ENCODE measurements at places on chromosomes 7 and 10.

DNA sequence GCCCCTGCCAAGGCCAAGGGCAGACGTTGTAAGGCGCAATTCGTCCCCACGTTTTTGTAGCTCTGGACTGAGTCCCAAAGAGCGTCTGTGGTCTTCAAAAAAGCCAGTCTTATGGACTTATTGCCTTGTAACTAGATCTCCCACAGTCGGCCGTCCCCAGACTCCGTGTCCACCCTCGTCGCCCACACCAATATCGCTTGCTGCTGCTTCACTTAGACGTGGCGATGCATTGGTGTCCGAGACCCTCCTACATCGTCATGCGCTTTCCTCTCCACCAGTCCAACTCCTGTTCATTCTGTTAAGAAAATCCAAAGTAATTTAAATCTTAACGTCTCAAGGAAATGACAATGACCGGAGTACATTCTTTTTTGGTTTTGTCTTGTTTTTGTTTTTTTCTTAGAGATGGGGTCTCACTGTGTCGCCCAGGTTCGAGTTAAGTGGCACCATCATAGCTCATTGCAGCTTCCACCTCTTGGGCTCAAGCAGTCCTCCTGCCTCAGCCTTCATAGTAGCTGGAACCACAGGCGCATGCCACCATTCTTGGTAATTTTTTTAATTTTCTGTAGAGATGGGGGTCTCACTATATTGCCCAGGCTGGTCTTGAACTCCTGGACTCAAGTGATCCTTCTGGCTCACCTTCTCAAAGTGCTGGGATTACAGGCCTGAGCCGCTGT is 851 bp downstream of the KIFBP start:
- peak; percentile 22 for DNase-seq

- DNase-seq = no peak
Measured at GRCh38 chr7:97601931-97602457, 129.9 kb upstream of the TAC1 start.

DNA sequence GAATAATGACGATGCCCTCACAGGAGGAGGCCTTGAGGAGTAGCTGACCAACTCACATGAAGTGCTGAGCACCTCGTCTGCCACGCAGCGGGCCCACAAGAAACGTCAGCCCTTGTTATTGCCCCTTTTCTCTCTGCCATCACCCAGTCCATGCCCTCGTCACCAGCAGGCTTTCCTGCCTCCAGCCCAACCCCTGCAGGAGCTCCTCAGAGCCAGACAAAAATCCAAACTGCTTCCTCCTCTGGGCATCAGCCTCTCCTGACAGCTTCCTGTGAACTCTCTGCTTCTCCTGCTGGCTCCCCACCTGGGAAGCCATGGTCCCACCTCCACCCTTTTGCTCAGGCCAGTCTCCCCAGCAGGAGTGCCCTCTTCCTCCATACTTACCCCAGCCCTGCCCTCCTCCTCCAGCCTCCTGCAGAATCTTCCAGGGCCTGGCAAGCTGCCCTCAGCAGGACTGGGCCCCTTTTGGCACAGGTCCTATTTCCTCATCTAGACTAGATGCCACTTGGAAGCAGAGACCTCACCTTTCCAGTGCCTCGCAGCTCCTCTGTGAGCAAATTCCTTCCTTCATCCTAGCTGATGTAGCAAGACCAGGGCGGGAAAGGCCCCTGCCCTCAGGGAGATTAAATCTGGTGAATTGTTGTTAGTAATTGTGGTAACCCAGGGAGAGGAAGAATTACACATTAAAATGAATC is 115.1 kb downstream of the C10orf105 start:
- DNase-seq = no peak

DNA sequence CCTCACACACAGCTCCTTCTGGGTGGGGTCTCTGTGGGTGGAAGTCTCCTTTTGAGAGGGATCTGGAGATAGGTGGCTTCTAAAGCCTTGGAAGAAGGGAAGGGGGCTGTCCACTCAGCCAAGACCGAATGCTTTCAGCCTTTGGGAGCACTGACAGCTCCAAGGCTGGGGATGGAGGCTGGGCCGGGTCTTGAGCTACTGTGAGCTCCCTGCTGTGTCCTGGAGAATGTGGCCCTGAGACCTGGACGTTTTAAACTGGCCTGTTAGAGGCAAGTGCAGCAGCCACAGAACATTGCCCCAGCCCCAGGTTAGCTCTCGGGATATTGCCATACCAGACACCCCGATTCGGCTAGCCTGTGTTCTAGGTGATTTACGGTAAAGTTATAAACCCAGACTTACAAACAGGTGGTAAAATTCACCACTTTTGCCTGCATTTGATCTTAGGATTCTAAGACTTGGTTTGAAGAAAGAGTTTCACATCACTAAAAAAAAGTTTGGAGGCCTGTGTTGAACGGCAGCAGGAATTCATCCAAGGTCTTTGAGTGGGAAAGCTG is 548.5 kb upstream of the FOXK1 start:
- no peak for DNase-seq

DNA sequence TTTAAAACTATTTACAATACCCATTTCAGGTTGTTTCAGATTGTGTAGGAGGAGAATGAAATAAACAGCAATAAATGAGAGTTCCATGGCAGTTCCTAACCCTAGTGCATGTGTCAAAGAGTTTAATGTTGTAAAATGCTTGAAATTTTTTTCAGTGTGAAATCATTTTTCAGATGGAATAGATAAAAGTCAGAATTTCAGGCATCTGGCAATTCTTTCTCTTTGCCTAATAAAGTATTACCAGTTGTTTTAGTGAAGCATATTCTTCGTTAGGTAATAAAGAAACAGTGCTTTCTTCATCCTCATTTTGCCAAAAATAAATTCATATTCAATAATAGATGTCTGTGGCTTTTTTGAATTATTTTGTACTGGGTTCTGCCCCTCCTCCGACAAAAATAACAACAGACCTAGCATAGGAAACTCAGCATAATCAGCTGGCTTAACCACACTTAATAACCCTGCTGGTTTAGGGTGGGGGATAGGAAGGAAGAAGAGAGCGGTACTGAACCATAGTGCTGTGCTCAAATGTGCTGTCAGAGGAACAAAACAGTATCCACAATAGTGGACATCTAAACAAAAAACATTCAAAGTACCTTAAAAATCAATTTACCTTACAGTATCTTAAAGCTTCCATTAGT is 39.1 kb downstream of the MINDY3 start:
- DNase-seq = no peak

DNA sequence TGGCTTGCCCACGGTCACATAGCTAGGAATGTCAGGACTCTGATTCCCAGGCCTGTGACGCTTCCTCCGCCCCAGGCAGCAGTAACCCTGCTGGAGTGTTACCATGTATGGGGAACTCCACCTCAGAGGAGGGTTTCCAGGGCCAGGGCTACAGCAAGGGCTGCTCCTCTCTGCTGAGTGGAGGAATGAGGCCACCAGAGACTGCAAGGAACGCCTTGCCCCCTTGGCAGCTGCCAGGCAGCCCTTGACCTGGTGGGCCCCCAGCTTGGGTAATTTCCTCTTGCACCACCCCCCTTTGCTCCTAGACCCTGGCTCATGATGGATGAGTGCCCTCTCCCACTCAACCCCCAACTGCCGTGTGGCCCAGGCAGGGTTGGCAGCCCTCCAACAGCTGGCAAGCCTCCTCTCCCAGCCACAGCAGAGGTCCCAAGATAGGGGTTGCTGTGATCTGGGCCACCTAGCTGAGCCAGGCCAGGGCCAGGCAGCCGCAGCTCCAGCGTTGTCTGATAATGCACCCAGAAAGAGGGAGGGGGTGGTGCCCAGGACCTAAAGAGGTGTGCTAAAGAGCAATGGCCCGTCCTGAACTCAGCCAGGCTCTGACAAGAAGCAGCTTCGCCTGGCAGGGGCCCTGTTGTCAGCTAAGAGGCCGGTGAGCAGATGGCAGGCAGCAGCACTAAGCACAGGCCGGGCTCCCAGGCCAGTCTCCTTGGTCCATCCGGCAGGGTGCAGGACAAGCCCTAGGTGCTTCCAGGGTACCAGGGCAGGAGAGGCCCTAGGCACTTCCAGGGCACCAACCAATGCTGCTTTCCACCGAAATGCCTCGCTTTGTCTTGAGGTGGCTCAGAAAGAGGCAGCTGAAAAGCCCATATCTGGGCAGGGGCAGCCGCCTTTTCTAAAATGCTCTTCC is 35.4 kb downstream of the DRGX start:
- DNase-seq = no peak

DNA sequence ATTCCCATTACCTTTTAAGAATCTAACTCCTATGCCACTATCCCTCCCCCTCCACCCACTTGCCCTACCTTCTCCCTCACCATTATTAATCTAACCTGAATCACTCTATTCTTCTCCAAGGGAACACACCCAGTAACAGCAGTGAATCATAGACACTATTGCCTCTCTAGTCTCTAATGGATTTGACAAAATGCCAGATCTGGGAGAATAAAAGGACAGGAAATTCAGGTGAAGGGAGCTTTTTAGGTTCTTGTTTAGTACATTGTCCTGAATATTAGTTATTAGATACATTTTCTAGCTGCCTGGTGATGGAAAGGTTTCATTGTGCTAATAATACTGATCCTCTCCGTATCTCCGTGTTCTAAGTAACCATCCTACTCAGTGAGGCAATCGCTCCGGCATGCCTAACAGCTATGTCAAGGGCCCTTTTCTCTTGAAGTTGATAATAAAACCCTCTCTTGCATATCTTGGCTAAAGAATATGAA is 4.1 kb upstream of the SFR1 start:
- no peak for DNase-seq

GRCh38 chr7:34825221-34825620 is 167.2 kb downstream of the NPSR1 start:
- no peak for DNase-seq

DNA sequence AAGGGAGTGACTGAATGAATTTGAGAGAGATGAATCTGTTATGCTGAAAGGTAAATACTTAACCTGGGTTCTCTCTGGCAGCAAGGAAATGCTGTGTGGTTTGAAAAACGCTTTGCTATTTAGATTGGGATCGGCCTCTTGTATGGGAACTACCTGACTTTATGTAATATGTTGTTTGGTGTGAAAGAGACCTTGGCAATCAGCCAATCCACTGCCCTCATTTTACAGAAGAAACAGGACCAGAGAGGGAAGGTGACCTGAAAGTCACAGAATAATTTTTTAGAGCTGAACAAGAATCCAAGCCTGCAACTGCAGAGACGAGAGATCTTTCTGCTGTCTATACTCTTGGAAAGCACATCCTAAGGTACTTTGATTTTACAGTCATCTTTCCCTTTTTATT is 1.0 kb downstream of the BUD31 start:
- DNase-seq = no peak

All from AG08396 (cell line).